ENCODE measurements at places on chromosomes 2 and 18.
A peak's percentile ranks its signal among the peaks of the same experiment; 100 is the strongest.

- DNase-seq: no peak
These were observed 41.0 kb downstream of the LPIN2 start for GRCh38 chr18:2971741-2972552.

- no peak for DNase-seq
These were observed 6.9 kb downstream of the CD28 start for GRCh38 chr2:203713381-203713780.

DNA sequence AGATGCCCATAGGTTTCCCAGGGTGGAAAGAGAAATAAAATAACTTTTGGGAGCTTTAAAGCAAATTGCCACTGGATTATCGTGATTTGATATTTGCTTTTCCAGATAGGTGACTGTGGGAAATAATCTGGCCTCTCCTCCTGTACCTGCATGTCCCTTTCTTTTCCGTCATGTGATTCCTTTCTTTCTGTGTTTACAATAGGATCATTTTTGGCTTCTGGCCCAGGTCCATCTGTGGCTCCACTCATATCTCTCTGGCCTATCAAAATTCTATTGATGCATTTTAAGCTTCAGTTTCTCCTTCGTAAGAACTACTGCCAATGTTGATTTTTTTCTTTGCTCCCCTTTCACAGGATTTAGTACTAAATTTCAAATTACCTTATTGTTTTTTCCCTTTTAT lies 153.6 kb downstream of the CCDC85A start:
- DNase-seq: no peak

GRCh38 chr2:233025706-233026105 lies 6.8 kb upstream of the NEU2 start:
- no peak for DNase-seq

- DNase-seq: no peak
These were observed 28.0 kb downstream of the STAT4 start for GRCh38 chr2:191122638-191123294.

DNA sequence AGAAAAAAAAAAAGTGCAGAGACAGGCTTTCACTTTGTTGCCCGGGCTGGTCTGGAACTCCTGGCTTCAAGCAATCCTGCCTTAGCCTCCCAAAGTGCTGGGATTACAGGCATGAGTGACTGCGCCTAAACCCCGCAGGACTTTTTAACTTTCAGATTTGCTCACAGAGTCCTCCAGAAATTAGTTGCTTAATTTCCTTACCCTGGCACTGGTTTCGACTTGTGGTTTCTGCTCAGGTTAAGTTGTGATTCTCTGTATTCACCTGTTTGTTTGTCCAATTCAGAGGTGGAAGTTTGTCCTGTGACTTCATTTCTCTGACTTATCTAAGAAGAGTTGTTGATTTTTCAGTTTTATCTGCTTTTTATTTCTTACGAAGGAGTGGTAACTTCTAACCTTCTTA lies 238.1 kb downstream of the TMEM182 start:
- no peak for DNase-seq

- DNase-seq: no peak
These were observed 501.9 kb upstream of the KLHL29 start for GRCh38 chr2:22883054-22883453.

- DNase-seq: no peak
These were observed 94.6 kb upstream of the PPP1CB start for GRCh38 chr2:28656937-28657615.

GRCh38 chr18:50466634-50467033 lies 91.8 kb downstream of the SKA1 start:
- DNase-seq: no peak

DNA sequence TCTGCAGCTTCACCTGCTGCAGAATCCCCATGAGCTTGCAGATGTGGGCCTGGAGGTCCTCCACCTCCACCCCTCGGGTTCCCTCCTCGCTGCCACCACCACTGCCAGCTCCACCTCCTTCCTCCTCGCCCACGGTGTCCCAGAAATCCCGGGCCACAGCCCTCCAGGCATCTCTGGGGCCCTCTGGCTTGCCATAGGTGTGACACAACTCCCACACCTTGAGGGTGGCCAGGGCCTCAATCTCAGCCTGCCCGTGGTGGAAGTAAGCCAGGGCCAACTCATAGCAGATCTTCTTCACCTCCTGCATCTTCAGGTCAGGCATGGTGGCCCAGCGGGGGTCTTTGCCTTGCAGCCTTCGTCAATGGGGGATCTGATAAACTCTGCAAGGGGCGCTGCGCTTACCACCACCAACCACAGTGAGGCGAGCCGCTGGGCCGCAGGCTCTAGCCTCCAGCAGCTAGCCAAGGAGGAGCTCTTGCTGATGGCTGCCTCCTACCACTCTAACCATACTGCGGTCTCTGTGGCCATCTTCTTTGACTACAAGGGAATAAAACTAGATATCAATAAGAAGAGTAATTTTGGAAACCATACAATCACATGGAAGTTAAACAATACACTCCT lies 36.1 kb upstream of the ANKRD62 start:
- no peak for DNase-seq

- DNase-seq: no peak
These were observed 99.9 kb downstream of the USP34 start for GRCh38 chr2:61371027-61371426.

DNA sequence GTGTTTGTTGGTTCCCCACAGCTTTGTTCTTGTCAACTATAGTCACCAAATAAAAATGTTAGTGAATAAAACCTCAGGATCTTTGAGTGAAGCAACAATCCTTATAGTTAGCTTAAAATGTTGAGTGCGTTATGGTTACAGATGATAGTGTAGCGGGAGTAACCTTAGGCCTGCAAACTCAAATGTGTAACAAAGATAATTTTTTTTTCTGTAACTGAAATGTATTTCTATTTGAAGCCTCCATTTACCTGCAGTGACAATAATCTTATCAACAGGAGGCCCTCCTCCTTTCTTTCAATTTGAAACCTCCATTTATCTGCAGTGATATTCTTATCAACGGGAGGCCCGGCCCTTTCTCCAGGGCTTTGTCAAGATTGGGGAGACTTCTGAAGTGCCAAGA lies 3.1 kb upstream of the C2orf49 start:
- DNase-seq: no peak

DNA sequence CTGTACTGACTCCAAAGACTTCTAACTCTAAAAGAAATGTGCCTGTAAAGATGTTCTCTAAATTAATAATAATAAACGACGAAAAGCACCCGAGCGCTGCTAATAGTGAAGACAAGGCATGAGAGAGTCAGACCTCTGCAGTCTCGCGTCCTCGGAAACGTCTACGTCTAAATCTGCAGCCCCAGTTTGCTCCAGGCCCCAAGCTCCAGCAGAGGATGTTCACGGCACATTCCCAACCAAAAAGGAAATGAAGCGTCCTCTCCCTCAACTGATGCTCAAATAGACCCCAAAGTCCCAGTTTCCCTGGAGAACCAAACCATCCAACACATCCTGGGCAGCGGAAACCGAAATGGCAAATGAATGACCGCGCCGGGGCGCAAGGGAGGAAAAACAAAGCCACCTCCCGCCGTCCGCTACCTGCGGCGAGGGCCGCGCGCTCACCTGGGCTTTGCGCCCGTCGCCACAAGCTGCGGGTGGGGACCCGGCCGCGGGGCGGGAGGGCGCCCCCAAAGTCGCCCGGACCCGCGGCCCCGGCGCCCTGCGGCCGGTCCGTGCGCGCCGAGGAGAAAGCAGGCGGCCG lies 47.1 kb upstream of the CCDC150 start:
- no peak for DNase-seq

DNA sequence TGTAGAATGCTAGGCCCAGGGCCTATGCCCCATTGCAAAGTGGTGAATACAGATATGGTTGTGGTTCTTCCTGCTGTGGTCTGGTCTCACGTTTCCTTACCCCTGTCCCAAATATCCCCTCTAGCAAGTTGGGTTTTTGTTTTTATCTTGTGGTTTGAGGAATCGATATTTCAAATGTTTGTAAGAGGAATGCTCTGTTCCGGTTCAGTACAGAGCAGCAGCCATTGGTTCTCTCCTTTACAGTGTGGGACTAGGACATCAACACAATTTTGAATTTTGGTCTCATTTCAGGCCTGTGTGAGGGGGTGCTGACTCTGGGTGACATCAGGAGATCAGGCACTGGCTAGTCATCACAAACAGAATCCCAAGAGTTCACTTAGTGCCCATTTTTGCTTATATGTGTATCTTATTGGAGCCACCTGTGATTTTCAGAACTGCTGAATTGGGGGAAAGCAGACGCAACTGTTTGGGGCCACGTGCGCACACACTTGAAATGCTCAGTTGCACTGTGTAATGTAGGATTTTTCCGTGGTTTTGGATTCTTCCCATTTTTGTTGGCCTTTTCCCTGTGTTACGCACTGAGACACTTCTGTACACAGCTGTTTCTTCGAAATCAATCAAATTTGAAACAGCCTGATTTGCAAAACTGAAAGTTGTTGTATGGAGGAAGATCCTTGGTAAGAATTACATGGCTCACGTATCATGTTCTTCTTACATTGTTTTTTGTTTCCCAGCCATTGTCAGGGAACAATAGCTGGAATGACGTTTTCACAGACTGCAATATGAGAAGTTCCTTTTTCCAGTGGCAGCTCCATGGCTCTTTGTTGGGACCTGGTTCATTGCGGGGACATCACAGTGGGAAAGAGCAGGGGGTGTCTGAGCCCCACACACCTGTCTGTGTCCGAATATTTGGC lies 8.6 kb downstream of the SH3BP4 start:
- DNase-seq: peak; percentile 52

DNA sequence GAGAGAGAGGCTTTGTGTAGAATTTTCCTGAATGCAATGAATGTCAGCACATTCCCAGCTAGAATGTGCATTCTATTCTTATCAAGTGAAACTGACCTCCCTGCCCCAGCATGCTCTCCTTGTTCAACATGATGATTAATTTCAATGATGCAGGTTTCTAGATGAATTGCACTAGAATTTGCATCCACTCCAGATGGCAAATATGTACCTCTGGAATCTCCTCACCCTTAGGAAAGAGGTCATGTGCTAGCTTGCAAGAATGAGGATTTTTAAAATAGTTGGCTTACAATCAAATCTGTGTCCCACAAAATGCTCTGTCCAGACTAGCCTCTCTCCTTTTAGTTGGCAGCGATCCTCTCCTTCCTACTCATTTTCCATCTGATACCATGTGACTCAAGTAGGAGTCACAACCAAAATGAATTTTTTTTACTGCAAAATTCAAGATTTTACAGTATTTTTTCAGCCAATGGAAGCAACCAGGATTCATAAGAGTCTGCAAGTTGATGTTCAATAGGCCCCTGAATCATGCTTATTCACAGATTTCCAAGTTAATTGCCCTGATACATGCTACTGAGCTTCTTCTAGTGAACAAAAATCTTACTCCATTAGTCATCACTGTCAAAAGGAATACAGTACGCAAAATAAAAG lies 21.0 kb upstream of the STAT4 start:
- no peak for DNase-seq

DNA sequence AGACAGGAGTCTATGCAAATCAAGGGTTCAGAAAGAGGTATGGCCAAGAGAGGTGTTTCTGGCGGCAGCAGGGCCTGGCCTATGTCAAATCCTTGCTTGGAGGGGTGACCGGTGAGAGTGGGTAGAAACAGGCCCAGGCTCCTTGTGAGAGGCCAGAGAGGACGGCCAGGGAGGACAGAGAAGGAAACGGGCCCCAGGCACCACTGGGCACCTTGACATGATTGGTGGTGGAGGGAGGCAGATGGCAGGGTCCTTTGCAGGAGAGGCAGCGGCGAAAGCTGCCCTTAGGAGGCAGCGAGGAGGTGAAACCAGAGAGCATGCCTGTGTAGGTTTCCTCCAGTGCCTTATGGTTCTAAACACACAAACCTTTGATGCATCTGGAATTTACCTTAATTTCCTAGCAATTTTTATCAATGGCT lies 6.2 kb downstream of the RAMP1 start:
- no peak for DNase-seq

GRCh38 chr2:98730053-98730706 lies 752 bp downstream of the MGAT4A start:
- peak; percentile 58 for DNase-seq

GRCh38 chr2:98377544-98377943 lies 31.3 kb downstream of the CNGA3 start:
- no peak for DNase-seq

DNA sequence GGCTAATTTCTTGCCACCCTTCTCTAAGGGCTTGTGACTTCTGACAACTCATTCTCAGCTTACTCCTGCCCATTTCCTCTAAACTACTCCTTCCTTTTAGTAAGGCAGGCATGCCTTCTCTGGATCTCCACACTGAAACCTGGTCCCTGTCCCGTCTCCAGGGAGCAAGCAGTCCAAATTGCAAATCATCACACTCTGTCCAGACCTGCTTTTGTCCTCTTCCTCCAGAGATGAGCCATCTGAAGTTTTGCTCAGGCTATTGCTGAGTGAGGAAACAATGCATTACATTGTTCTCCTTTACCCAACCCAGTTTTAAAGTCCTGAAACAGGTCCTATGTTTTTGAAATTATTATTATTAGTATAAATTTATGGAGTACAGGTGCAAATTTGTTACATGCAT lies 57.3 kb downstream of the ARHGAP25 start:
- no peak for DNase-seq

GRCh38 chr2:25127646-25128045 lies 40.7 kb downstream of the POMC start:
- no peak for DNase-seq

DNA sequence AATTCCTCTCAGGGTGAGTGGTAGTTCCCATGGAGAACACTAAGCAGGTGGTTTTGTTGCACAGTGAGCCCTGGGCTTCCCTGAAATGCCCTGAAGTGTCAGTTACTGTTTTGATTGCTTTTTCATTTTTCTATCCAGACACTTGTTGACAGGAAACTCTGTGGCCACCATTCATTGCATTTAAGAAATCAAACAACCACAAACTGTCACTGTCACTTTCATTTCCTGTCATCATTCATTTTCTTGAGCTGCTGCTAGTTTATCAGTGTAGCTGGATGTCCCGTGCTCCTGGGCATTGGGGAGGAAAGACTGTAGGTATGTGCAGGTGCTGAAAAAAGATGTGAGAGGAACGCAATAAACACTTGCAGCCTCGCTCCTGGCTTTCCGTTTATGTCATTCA lies 891.6 kb upstream of the ZEB2 start:
- no peak for DNase-seq

DNA sequence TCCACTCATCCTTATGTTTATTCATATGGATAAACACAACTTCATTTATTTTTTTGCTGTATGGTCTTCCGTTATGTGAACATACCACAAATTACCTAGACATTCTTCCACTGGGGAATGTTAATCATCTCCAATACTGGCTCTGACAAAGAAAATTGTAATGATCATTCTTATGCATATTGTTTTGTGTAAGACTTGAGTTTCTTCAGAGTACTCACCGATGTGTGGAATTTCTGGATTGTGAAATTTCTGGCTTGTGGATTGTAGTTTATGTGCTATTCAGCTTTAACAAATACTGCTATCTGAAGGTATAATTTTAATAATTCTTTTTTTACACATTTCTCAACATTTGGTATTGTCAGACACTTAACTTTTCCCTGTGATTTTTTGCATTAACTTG lies 212.2 kb upstream of the THUMPD2 start:
- no peak for DNase-seq
